Kidney (tissue), 22 donors: ENCODE measurements at places on chromosomes 12 and 14. TPM values are rescaled to one million over a fixed set of nuclear protein-coding genes. Genes with fewer than 3 reads are reported as not detected.
A peak's percentile ranks its signal among the peaks of the same experiment; 100 is the strongest.

DNA sequence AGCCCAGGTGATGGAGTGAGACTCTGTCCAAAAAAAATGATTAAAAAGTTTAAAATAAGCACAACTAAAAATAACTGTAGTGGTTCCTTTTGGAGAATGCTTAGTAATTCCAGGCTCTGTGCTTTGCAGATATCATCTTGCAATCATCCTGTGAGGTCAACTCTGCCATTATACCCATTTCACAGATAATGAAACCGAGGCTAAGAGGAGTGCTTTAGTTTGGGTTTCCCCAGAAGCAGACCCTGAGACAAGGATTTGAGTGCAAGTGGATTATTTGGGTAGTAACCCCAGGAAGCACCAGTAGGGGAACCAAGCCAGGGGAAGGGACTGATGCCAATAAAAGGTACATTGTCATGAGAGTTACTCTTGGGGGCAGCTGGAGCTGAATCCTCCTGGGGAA, 44.7 kb downstream of the RIN3 start:
- DNase-seq: no peak

Gene KERA
- total RNA-seq: not detected

Gene KCNK13
- 1.4 TPM for total RNA-seq

DNA sequence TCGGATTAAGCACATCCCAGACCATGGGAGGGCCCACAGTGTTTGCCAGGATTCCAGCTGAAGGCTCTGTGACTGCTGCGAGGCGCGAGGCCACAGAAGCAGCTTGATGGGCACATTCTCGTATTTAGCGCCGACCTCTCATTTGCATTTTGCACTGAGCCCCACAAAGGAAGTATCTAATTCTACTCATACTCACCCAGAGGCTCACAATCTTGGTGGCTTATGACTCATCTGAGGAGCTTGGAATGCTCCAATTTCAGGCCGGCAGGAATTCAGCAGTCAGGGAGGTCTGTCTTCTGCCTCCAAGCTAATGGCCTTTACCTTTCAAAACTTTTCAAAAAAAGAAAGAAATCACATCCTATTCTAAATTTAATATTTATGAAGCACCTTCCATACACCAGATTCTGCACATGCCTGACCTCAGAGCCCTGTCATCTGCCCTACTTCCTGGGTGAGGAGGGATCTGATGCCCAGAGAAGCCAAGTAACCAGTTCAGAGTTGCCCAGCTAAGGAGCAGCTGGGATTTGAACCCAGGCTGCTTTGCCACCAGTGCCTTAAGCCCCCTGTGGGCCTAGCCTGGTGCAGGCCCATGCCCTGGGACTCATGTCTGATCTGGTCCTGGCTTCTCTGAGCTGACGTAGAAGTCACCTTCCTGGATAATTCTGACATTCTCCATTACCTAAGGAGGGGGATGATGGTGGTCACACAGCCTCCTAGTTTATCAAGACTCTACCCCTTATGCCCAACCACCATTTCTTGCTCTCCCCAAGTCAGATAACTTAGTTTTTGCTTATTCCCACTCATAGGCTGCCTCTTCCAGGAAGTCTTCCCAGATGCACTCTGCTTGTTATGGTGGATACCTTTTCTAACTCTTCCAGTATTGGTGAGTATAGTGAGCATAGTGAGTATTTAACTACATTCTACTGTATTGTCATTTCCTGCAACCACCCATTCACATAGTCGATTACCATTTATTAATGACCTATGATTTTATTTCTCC, 198.9 kb downstream of the RBM19 start:
- DNase-seq: peak; percentile 4

Gene PHLDA1
- 15.3 TPM for total RNA-seq

- no peak for DNase-seq
These were observed 259.6 kb downstream of the CCER1 start for GRCh38 chr12:90695415-90695814.

DNA sequence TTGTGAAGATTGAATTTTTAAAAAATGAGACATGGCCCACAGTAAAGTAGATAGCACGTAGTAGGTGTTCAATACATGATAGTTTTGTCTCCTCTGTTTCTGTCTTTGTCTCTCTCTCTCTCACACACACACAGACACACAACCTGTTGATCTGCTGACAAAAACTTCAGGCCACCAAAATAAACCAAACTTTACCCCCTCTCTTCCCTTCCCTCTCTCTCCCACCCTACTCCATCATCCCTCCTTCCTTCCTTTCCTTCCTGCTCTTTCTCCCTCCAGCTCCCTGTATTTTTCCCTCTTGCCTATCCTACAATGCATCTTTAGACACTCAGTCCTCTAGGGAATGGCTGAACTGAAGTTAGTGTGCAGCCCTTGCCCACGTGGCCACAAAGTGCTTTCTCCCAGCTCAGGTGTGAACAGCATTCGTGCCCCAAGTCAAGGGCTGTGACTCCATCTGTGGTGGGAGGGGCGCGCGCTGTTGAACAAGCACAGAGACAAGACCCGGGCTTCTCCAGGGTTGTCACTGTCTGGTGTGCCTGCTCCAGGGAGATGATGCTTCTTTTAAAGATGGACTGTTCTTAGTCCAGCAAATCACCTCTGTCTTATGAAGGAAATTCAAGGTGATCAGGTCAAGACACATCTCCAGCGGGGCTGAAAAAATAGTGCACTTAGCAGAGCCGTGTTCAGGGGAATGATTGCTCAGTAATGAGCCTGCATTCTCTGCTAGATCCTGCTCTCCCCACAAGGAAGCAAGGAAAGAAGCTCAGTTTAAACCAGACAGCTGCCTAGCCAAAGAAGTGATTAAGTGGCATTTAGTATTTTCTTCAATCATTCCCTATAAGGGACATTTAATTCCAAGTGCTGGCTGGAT, 75.3 kb downstream of the WSCD2 start:
- DNase-seq: no peak
